ENCODE measurements at places on chromosomes 6 and 20. TPM values are rescaled to one million over a fixed set of nuclear protein-coding genes. Genes with fewer than 3 reads are reported as not detected.
A peak's percentile ranks its signal among the peaks of the same experiment; 100 is the strongest.

GRCh38 chr6:31574106-31575061, 981 bp upstream of the TNF start:
- no peak for DNase-seq

- DNase-seq, result no peak
Measured at GRCh38 chr6:68473433-68474210, 161.5 kb upstream of the ADGRB3 start.

DNA sequence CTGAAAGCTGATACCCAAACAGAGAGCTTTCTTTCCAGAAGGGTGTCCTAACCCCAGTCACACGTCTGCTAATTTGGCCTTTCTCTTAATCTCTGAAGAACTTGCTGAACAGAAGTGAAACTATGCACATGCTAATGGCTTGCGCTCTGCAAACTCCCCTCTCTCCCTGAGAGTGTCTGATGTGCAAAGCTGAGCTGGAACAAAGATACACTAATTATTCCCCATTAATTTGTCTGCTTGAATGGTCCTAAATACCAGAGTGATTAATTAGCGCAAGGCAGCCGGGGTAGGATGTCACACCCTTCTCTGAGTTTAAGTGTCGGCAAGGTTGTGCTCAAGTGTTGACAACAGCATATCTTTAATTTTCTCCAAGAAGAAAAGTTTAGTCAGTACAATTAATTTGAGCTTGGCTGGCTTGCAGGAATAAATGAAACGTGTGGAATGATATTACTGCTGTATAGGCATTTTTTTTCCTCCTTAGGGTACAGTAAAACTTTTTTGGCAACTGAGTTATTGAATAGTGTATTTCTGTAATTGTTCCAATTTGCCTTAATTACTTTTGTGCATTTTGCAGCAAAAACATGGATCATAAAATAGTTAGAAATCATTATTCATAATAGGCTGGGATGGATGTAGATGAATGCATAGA, 715.9 kb upstream of the POU3F2 start:
- DNase-seq, result no peak

DNA sequence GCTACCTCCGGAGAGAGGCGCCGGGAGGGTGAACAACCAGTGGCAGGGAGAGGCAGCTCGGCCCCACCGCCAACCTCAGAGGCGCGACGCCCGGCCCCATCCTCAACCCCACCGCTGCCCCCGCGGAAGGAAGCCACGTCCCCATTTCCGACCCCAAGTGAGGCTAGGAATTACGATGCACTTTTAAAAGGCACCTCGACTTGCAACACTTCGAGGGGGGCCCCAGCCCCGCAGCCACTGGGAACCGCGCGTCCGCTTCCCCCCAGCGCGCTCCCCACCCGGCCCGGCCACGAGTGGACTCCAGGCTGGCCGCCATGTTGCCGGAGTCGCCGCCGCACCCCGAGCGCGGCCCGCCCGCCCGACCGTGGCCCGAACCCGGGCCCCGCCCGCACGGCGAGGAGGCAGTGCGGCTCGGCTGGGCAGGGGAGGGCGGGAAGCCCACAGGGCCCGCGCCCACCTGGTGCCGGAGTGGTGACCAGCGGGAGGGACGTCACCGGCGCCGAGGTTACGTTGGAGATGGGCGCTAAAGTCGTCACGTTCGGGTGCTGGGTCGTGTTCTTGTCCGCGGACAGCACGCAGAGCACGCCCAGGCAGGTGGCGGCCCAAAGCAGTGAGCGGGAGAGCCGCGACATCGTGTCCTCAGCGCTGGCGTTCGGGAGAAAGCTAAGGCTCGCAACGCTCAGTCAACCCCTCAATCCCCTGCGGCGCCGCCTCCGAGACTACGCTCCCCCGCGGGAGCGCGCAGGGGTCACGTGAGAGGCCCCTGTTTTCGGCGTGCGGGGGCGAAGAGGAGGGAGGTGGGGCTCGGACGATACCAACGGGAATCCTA, at the start of gene CD164:
Gene CD164, minus strand, starts transcription at position 721 of the 829 bp plus-strand sequence. Its CDS starts 89 bp downstream, at position 632.
- peak; percentile 96 for DNase-seq

DNA sequence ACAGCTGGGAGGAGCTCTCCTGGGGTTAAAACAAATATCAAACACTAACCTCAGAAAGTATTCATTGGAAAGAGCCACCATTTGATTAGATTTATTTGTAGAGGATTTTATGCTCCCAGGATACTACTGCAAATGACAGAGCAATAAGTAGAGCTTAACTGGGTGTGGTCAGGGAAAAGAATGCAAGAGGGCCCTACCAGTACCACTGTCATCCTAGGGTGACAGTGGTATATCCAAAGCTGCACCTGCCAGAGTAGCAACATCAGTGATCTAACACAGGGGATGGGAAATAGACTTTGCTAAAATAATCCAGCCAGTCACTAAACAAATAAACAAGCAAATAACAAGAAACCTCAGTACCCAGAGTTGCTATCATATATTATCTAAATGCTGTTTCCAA, 29.7 kb downstream of the ERGIC3 start:
- DNase-seq, result no peak

DNA sequence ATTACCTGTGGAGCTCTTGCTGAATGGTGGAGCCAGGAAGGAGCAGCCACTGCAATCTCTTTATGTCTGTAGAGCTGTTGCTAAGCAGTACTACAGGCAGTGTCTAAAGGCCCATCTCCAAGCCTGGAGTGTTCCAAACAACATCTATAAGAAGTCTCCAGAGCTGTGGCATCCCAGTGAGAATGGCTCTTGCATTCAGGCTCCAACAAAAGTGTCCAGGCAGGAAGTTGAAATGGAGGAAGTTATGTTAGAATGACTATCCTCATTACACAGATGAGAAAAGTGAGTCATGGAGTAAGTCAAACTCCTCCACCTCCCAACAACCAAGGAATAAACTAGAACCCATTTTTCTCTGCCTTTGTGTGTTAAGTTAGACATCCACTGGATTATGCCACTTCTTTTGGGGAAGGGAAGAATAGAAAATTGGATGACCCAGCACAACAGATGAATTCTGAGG, 288.5 kb upstream of the STXBP5 start:
- no peak for DNase-seq

DNA sequence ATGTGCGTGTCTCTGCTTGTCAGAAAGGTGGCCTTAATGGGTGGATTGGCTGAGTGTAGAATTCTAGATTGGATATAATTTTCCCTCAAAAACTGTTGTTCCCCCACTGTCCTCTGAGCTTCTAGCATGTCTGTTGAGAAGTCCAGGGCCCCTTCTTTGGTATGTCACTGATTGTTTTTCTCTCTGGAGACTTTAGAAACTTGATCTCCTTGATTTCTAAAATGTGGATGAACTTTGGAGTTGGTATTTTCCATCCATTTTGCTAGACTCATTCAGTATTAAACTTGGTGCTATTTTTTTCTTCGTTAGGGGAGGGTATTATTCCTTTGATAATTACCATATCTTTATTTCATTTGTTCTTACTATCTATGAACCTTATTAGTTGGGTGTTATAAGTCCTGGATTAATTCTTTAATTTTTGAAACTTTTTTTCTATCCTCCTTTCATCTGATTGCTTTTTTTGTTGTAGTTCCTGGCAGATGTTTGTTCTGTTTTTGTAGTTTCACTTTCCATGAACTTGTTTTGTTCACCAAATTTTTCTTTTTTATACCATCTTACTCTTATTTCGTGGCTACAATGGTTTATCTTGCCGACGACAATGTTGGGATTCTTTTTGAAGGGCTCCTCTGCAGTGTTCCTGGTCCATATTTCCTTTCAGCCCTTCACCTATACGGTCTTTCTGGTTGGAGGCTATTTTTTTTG, 68.4 kb downstream of the ARID1B start:
- no peak for DNase-seq

- no peak for DNase-seq
Measured at GRCh38 chr20:16711661-16712258, 18.1 kb upstream of the SNRPB2 start.

DNA sequence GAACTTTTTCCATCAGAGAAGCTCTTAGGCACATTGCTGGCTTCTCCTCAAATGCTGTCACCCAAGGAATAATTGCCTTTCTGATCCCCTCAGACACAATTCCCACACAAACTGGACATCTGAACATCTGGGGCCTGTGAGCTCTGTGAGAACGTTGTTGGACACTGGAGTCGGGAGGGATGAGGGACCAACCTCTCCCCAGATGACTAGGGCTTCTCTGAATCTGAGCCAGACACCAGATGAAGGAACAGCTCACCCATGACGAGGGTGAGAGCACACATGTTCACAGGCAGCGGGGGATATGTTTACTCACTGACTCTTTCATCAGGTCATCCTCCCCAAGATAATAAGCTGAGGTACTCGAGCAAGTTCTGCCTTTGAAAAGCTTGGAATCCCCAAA, 283.9 kb upstream of the SUPT3H start:
- no peak for DNase-seq

- DNase-seq, result no peak
Measured at GRCh38 chr6:13044896-13045295, 283.4 kb downstream of the TBC1D7 start.

Gene ZC2HC1B
- total RNA-seq, result 0.29 TPM

Gene GPSM3
- total RNA-seq, result 8.6 TPM

Gene RGL2
- 108 TPM for total RNA-seq

Gene ROS1
- total RNA-seq, result not detected

Gene SNAP25
- total RNA-seq, result 4.8 TPM
